ENCODE measurements at places on chromosomes 1 and 21.

- no peak for DNase-seq
These were observed 5.0 kb upstream of the RWDD3 start for GRCh38 chr1:95229037-95229436.

- no peak for DNase-seq
These were observed 48.2 kb upstream of the DNASE2B start for GRCh38 chr1:84350104-84350503.

- no peak for DNase-seq
These were observed 88.6 kb upstream of the SLC35F3 start for GRCh38 chr1:233815865-233816264.

- no peak for DNase-seq
These were observed 100.2 kb upstream of the GNG4 start for GRCh38 chr1:235749755-235750300.

- no peak for DNase-seq
These were observed 3.4 kb downstream of the EGLN1 start for GRCh38 chr1:231418741-231419107.

DNA sequence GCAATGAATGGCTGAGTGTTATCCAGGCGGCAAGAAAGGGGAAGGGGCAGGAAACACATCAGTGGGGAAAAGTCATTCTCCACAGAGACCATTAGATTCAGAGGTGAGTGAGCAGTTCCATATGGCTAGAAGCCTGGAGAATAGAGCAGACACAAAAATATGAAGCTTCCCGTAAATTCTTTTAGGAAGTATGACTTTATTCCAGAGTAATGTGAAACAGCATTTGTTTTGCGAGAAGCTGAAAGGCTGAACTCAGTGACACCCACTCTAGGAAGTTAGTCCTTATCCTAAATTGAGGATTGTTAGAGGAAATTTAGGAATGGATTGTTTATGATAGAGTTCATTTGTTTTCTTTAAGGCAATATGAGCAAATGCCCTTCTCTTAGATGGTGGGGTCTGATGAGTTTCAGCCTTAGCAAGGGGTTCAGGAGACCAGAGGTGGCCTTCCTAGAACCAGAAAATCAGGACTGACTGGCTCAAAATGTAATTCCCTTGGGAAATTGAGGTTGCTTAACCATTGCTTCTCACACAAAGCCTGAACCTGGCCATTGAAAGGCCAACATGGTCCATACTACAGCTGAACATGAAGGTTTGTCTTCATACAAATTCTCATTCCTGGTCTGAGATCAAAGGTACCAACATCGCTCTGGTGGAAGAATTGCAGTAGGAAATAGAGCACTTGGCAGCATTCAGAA is 167.5 kb downstream of the TPR start:
- peak; percentile 62 for DNase-seq

- no peak for DNase-seq
These were observed 22.8 kb upstream of the LBR start for GRCh38 chr1:225450491-225451191.

GRCh38 chr21:42309753-42310213 is 5.4 kb downstream of the TFF3 start:
- DNase-seq, result peak; percentile 4

- peak; percentile 42 for DNase-seq
These were observed 53.3 kb downstream of the PTGFR start for GRCh38 chr1:78543941-78544643.

DNA sequence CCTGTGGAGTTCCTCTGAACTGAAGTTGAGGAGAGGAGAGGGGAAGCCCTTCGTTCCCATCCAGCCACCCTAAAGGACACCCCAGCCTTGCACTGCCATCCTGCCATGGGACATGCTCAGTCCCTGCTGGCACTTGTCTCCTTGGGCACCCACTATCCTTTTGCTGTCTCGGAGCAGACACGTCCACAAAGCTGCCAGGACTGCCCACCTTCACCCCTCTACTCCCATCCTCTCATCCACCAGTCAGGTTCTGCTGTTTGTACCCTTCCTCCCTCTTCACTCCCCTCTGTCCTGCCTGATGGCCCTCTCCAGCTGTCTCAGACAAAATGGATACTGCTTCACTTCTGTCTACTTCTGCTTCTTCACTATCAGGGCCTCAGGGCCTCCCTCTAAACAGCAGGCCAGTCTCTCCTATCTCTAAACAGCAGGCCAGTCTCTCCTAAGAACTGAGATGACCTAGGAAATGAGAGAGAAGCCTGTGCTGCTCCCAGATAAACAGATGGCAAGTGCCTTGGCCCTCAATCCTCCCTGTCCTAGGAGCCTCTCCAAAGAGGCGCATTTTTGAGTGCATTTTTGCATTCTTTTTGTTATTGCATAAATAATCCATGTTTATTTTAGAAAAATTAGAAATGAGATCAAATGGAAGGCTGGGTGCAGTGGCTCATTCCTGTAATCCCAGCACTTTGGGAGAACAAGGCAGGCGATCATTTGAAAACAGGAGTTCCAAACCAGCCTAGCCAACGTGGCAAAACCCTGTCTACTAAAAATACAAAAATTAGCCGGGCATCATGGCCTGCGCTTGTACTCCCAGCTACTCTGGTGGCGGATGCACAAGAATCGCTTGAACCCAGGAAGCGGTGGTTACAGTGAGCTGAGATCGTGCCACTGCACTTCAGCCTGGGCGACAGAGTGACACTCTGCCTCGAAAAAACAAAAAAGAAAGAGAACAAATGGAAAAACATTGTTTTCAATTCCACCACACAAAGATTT is 4.4 kb upstream of the PYCR2 start:
- no peak for DNase-seq

DNA sequence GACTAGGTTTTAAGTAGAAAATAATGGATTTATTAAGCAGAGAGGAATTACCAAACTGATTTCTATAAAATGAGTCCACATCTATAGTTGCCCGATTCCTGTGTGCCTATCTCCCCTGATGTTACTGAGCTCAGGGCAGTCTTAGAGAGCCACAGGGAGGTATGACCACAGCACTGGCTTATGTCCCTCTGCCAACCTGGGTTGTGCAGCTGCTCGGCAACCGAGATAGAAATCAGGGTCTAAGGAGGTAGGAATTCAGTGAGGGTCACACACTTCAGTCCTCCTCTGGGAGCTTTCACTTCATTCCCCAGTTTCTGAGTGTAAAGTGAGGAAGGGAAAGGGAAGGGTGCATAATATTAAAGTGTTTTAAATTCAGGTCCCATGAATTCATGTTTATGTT is 386.8 kb downstream of the KCNH1 start:
- no peak for DNase-seq

- DNase-seq, result peak; percentile 83
These were observed 110.3 kb downstream of the MRPL39 start for GRCh38 chr21:25496825-25497482.

GRCh38 chr1:3942416-3943122 is 42.5 kb upstream of the C1orf174 start:
- no peak for DNase-seq

GRCh38 chr1:103256490-103256889 is 148.2 kb upstream of the COL11A1 start:
- peak; percentile 36 for DNase-seq

GRCh38 chr1:210588357-210588756 is 259.7 kb downstream of the HHAT start:
- DNase-seq, result no peak

GRCh38 chr1:247211339-247211738 is 39.5 kb upstream of the ZNF124 start:
- no peak for DNase-seq

DNA sequence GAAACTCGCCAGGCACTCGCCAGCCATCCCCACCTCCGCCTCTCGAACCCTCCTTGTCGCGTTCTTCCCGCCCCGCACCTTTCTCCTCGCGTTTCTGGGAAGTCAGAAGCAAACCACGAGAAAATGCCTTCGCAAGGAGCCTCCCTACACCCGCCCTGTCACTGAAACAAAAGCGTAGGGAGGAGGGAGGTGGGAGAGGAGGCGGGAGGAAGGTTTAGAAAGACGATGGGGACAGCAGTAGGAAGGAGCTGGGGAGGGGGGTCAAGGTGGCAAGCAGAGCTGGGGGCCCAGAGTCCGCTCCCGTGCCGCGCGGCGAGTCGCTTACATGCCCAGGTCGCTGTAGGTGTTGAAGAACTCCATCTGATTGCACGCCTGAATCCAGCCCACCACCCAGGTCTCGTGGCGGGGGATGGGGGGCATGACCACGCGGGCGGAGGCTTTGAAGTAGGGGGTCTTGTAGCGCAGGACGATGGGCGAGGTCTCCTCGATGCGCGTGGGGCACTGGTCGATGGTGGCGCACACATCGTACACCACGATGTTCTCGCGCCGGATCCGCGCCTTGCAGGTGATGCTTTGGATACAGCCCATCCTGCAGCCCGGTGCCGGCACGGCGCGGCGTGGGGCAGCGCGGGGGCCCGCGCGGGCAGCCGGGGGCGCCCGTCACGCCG is 1.0 kb downstream of the FAM78B start:
- DNase-seq, result peak; percentile 4

GRCh38 chr1:205474571-205474970 is 18.7 kb upstream of the BLACAT1 start:
- no peak for DNase-seq

DNA sequence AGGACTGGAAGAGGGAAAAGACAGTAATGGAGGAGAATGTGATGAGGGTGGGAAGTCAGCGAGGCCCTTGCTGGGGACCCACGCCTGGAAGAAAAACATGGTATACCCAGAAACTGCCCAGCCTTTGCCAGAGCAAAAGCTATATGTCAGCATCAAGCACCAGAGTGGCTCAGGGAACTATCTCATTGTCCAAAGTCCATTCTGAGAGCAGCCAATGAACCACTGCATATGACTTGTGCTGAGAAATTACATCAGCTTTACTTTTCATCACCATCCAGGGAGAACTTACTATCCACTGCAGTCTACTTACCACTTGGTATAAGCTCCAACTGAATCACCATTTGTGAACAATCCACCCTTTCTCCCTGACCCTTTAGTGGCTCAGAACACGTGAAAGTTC is 148.1 kb downstream of the TTLL7 start:
- DNase-seq, result no peak

DNA sequence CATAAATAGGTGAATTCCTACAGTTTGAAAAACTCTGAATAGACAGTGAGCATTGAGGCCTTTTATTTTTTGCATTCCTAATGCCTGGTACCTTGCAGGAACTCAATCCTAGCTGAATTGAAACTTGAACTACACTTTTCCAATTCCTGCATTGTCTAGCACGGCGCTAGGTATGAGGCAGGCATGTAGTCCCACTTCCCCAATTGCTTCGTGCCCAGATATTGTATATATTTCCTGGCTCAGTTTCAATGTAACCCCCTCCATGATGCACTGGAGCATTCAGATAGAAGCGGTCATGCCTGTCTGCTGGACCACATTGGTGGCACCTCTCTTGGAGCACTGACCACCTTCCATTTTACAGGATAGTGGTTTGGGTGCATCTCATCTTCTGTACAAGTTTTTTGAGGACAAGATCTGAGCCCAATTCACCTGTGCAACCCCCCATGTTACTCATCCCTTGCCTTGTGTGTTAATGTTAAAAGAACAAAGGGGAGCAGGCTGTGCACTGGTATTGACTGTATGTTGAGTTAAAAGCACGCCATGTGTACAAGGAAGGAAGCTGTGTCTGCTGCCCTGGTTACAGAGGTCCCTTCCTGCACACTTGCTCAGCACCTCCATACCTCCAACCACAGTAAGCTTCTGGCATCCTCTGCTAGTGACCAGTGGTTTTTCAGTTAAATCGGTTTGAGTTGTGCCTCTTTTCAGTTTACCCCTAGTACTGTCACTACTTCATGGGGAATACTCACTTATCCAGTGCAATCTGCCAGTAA is 10.0 kb upstream of the RAB7B start:
- DNase-seq, result no peak

DNA sequence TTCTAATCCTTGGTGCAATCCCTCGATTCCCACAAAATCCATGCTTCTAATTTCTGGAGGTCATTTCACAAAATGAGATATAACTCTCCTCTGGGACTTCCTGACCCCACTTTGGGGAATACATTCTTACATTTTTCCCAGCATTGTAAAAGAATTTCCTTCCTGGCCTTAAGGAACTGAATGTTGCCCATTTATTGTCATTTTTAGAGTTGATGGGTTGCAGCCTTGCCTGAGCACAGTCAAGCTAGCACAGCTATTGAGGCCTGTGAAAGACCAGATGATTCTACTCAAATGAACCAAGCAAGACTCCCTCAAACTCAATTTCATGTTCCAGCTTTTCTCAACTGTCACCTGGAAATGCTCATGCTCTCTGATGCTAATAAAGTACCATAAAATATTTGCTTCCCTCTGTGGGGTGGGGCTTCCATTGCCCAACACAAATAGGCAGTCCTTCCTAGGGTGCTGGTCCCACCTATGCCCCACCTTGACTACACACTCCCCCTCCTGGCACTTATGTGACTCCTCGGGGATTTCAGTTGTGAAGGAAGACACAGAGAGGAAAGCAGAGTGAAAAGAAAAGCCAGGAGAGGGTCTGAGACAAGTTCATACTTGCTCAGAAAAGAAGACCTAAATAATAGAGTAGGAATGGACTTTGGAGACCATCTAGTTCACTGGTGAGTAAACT is 24.0 kb upstream of the CDC7 start:
- no peak for DNase-seq

Data from fibroblast of skin of right quadriceps (primary cell).